ENCODE measurements at places on chromosomes 11 and 22.

GRCh38 chr11:45158210-45158731, 11.8 kb downstream of the PRDM11 start:
- DNase-seq, result no peak

- no peak for DNase-seq
These were observed 24.2 kb downstream of the MUC5AC start for GRCh38 chr11:1181853-1182535.

DNA sequence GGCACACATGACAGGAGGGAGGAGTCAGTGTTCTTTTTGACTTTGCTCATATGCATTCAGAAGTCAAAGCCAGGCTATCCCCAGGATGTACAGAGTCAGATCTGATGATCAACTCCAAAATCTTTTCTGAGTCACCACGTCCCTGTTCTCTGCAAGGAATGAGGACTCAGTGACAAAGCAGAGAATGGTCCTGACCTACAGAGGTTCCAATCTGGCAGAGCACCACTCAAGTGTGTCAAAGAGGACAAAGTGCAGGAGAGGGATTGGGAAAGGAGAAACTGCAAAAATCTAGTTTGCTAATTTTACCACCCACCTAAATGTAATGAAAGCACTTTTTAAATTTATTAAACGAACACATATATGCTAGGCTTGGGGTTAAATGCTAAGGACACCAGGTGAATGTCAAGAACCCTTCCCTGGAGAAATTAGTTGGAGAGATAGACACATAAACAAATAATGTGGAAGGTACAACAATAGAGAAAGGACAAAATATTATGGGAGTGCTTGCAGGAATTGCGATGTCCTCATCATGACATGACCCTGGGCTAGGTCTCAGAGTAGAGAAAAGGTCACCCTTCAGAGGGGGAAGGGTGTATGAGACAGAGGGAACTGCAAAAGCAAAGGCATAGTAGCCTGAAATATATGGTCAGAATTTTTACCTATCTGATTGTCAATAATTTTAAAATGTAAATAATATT, 56.3 kb downstream of the MTNR1B start:
- no peak for DNase-seq

DNA sequence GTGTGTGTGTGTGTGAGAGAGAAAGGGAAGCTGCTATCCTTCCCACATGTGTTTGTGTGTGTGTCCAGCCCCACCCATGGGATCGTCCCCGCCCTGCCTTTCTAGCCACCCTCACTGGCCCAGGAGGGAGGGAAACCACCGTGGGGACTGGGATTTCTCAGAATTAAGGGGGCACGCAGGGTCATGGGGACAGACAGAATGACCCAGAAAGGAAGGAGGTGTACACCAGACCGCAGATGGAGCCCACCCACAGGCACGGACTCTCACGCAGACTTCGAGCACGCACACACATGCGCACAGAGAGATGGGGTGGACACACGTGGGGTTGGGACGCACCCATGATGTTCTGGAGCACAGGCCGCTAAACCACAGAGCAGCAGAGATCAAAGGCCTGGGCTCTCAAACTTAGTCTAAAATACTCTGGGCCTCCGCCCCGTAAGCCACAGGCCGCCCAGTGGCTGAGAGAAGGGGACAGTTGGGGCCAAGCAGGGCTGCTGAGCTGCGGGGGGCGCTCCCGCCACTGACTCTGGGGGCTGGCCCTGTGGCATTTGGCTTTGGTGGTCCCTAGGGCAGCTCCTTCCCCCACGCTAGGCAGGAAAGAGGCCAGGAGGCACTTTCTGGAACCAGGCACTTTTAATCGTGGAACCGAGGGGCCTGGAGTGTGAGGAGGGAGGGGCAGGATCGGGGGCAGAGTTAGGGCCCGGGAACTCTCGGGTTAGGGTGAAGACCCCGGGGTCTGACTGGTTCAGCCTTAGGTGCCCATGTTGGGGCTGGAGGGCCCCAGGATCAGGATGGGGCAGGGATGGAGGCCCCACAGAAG, 1.5 kb downstream of the IFITM5 start:
- DNase-seq, result no peak

GRCh38 chr11:102478673-102479299, 26.2 kb upstream of the TMEM123 start:
- DNase-seq, result no peak

GRCh38 chr11:92845805-92846204, 123.6 kb upstream of the MTNR1B start:
- DNase-seq, result no peak

DNA sequence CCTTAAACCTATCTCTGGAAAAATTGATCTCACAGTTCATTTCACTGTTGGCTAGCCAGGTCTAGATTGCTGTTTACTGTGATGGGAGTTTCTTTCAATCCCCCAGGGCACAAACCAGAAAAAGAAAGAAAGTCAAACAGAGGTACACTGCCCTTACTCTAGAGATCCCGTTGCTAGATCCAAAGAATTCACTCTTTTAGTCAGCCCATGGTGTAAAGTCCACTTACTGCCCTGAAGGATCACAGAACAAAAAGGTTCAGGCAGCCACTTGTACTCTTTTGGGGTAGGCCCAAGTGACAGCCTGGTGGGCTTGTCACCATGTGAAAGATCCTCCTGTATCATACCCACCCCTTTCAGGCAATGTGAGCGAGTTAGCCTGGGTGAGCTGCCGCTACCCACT, 162.6 kb upstream of the CCDC179 start:
- DNase-seq, result no peak

- peak; percentile 91 for DNase-seq
These were observed 4.7 kb downstream of the OSBPL5 start for GRCh38 chr11:3160252-3161031.

DNA sequence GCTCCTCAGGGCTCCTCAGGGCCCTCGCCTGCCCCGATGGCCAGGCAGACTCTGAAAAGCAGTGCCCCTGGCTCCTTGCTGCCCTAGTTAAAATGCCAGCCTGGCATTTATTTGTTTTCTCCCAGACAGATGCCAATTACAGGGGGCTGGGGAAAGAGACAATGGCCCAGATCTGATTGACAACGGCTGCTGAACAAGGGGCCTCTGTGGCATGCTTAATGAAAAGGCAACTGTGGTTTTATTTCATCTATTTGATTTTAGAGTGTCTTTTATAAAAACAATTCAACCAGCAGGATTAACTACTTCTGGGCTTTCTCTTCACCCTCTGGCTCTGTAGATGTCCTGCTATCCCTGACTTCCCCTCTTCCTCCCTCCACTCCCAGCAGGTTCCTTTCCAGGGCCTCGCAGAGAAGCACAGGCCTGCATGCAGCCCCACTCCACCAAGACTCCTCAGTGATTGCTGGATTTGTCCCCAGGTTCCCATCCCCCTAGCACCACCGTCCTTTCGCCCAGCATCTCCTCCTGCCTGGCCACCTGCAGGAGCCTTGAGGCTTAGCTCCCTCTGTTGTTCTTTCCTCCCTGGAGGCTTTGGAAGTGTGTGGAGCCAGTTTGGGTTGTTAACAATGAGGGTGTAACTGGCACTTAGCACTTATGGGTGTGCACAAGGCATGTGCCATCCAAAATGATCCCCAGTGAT, 171.1 kb downstream of the TENM4 start:
- no peak for DNase-seq
